Aorta (tissue), 5 donors: ENCODE measurements at places on chromosomes 1 and 21. TPM values are rescaled to one million over a fixed set of nuclear protein-coding genes. Genes with fewer than 3 reads are reported as not detected.

- H3K4me1 ChIP-seq, result no peaks in the 10 kb centered on the region
- no peaks in the 10 kb centered on the region for H3K27me3 ChIP-seq
- no peak overlapping the region for H3K4me3 ChIP-seq
Observed at GRCh38 chr1:219220945-219221344, 47.3 kb downstream of the LYPLAL1 start.

DNA sequence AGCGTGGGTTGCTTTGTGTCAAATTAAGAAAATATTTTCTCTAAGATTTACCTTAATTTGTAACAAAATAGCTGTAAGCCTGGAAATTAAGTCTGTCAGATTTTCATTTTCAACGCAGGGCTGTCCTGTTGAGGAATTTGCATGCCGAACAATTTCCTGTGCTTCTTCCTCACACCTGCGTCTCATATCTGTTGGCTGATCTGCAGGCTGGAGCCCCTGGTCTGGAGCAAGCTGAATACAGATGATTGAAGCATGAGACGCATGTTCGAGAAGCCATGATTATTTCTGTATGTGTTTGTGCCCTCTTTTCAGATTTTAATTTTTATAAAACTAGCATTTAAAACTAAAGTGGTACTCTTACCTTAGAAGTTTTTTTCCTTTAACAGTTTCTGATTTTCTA, 9.8 kb downstream of the MIXL1 start:
- DNase-seq, result no peak
- no peak overlapping the region for H3K27ac ChIP-seq
- H3K4me3 ChIP-seq, result no peak overlapping the region
- H3K27me3 ChIP-seq, result no peaks in the 10 kb centered on the region
- no peaks in the 10 kb centered on the region for H3K4me1 ChIP-seq

DNA sequence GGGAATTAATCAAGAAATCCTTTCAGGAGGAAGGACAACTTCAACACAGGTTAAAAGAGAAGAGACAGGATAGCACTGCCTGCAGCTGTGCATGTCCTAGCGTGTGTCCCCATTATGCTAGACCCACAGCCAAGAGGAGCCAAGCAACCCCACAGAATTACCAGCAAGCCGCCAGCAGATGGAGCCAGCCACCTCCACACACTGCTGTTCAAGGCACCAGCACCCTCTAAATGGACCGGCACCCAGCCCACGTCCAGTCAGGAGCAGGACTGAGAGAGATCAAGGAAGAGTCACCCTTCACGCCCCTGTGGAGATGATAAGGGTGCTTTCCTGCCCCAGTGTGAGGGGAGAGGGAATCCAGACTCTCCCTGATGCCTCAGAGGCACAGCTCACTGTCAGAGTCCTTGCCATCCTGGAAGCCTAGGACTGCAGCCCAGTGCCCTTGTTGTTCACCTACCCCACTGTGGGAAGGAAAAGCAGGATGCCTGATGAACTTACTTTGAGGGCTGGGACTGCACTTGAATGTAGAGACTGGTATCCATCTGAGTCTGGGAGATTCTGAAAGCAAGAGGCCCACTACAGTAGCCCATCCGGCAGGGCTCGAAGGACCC, 37.1 kb upstream of the CTTNBP2NL start:
- H3K4me1 ChIP-seq, result no peaks in the 10 kb centered on the region
- no peak overlapping the region for H3K4me3 ChIP-seq
- no peaks in the 10 kb centered on the region for H3K36me3 ChIP-seq
- H3K27me3 ChIP-seq, result no peaks in the 10 kb centered on the region
- H3K27ac ChIP-seq, result peak overlapping the region; percentile 64

DNA sequence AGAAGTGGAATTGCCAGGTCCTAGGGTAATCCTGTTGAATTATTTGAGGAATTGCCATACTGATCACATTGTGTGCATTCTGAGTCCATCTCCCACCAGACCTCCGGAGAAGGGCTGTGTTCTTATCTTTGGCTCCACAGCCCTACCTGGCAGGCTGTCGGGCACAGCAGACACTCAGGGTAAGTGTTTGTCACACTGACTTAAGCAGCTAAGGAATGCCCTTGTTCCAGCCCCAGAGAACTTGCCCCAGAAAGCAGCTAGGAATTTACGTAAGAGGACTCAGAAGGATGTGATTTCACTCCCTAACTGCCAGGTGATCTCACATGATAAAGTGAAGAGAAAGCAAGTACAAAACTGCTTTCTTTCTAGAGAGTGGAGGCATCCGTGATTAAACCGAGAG, 21.0 kb downstream of the VASH2 start:
- H3K36me3 ChIP-seq, result no peaks in the 10 kb centered on the region
- H3K27ac ChIP-seq, result no peak overlapping the region
- DNase-seq, result no peak
- H3K4me1 ChIP-seq, result no peaks in the 10 kb centered on the region

- H3K4me1 ChIP-seq, result no peaks in the 10 kb centered on the region
- no peaks in the 10 kb centered on the region for H3K27me3 ChIP-seq
- DNase-seq, result no peak
- H3K36me3 ChIP-seq, result peaks cover 1% of the 10 kb centered on the region
- H3K27ac ChIP-seq, result no peak overlapping the region
Observed at GRCh38 chr1:58804853-58805565, 21.2 kb upstream of the JUN start.

- H3K27ac ChIP-seq, result no peak overlapping the region
- no peaks in the 10 kb centered on the region for H3K4me1 ChIP-seq
- no peak overlapping the region for H3K4me3 ChIP-seq
- no peaks in the 10 kb centered on the region for H3K36me3 ChIP-seq
Observed at GRCh38 chr1:9312168-9312720, 19.6 kb downstream of the SPSB1 start.

The FCRL1 gene
- total RNA-seq, result 0.19 TPM

GRCh38 chr1:1435911-1436629, 580 bp downstream of the VWA1 start:
- no peaks in the 10 kb centered on the region for H3K4me1 ChIP-seq
- no peak overlapping the region for H3K27ac ChIP-seq
- H3K4me3 ChIP-seq, result peak overlapping the region; percentile 14
- H3K27me3 ChIP-seq, result no peaks in the 10 kb centered on the region
- DNase-seq, result no peak

GRCh38 chr21:15353546-15353945, 288.7 kb upstream of the NRIP1 start:
- H3K4me1 ChIP-seq, result no peaks in the 10 kb centered on the region
- no peaks in the 10 kb centered on the region for H3K36me3 ChIP-seq
- no peak overlapping the region for H3K4me3 ChIP-seq
- no peaks in the 10 kb centered on the region for H3K27me3 ChIP-seq
- no peak for DNase-seq

DNA sequence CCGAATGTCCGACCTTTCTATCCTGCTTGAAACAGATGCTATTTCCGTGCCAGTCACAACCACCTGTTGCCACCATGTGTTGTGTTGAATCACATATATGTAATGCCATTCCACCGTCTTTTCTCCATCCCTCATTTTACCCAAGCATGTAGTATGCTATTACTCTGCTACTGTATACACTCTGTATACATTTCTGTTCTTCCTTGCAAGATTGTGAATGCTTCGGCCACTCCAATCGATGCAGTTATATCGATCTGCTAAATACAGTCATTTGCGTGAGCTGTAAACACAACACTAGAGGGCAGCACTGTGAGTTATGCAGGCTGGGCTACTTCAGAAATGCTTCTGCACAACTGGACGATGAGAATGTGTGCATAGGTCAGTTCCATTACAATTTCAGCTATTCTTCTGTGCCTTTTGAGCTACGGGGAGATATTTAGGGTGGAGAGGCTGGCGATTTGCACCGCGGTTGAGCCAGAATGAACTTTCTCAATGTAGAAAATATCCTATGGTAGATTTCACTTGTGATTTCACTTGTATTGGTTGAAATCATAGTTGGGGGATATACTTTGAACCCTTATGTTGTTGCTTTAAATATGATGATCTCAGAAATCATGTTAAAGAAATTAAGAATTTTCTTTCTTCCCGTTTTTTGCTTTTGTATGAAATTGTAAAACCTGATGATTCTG, 289.8 kb downstream of the NTNG1 start:
- no peaks in the 10 kb centered on the region for H3K27me3 ChIP-seq
- no peak overlapping the region for H3K27ac ChIP-seq
- H3K4me3 ChIP-seq, result no peak overlapping the region
- no peaks in the 10 kb centered on the region for H3K36me3 ChIP-seq

GRCh38 chr1:204449678-204450280, 38.2 kb upstream of the PPP1R15B start:
- no peaks in the 10 kb centered on the region for H3K4me1 ChIP-seq
- DNase-seq, result peak; percentile 50
- no peaks in the 10 kb centered on the region for H3K27me3 ChIP-seq
- no peak overlapping the region for H3K27ac ChIP-seq

DNA sequence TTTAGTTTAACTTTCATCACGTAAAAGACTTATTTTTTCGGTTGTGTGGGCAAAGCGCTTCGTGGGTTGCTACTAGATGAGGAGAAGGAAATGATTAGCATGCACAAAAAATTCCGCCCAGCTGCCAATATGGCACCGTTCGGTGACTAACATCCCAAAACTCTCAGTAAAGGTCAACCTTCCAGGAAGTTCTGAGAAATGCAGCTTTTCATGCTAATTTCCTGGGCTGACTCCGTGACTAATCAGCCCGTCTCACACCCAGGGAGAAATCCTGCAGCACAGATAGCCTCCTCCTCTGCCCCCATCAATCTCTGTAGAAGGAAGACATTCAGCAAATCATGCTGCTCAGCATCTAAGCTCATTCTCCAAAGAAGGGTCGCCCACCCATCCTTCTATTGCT, 34.1 kb downstream of the TMCO4 start:
- no peak overlapping the region for H3K27ac ChIP-seq
- no peak for DNase-seq

The RPE65 gene
- total RNA-seq, result not detected
